HCT116 (cell line): ENCODE measurements at places on chromosomes 2 and 18. TPM values are rescaled to one million over a fixed set of nuclear protein-coding genes. Genes with fewer than 3 reads are reported as not detected.

DNA sequence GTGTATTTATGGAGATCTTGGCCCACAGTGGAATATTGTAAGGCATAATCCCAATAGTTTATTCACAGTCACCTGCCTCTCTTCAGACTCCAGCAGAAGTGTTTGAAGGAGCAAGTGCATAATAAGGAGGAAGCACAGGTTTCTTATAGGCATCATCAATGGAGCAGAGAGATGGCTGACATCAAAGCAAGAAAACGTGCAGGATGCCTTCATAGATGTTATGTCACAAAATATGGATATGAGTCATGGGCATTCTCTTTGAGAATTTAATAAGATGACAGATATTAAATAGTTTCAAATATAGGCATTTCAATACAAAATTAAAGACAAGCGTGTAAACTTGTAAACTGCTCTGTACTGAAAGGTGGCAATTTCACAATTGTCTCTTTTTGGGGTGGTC is 4.0 kb upstream of the RND3 start:
- H3K36me3 ChIP-seq: no peaks in the 10 kb centered on the region
- H3K27ac ChIP-seq: no peak overlapping the region
- no peak for DNase-seq
- H3K4me3 ChIP-seq: no peak overlapping the region
- no peaks in the 10 kb centered on the region for H3K4me1 ChIP-seq

DNA sequence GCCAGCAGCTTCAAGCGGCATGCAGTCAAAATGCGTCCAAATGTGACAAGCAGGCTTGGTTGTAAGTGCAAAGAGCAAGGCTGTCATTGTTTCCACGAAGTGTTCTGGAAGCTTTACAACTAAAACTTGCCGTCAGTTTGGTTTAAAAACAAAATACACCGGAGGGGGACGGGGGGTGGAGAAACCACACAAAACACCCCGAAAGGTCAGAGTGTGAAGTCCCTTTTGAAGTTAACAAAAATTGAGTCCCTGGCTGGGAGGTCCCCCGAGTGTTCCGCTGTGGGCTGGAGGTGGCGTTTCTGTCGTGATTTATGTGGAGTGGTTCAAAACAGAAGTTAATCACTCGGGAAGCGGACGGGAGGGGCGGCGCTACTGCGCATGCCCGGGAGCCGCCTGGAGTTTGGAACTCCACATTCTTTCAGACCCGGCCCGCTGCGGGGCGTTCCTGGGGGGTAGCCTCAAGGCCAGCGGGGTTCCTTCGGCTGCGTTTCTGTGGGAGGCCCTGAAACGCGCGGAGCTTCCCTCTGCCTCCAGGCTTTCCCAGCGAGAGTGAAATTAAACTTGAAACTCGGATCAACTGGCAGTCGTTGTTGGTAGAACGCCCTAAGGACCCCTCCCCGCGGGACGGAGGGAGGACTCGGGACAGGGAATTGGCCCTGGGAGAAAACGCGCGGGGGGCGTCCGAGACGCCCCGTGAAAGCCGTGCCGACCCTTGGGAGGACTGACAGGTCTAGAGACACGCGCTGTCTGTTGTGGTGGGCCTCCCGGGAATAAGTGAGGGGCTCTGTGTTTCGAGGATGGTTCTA is 1.4 kb downstream of the TGIF1 start:
- DNase-seq: no peak
- H3K36me3 ChIP-seq: peaks cover 38% of the 10 kb centered on the region
- peak overlapping the region; percentile 90 for H3K27ac ChIP-seq
- no peaks in the 10 kb centered on the region for H3K27me3 ChIP-seq

GRCh38 chr18:76450452-76451395 is 44.3 kb downstream of the ZNF516 start:
- H3K27ac ChIP-seq: no peak overlapping the region
- H3K4me1 ChIP-seq: 0 out of 2 replicates have a peak, but pooled peaks cover under 1% of the 10 kb centered on the region

Gene SLC40A1
- total RNA-seq: 1.5 TPM

- H3K4me3 ChIP-seq: no peak overlapping the region
- DNase-seq: no peak
- no peaks in the 10 kb centered on the region for H3K27me3 ChIP-seq
- H3K36me3 ChIP-seq: no peaks in the 10 kb centered on the region
- H3K4me1 ChIP-seq: no peaks in the 10 kb centered on the region
- H3K27ac ChIP-seq: no peak overlapping the region
Measured at GRCh38 chr2:3634596-3635121, 23.3 kb upstream of the ALLC start.

Gene TACR1
- not detected for total RNA-seq

DNA sequence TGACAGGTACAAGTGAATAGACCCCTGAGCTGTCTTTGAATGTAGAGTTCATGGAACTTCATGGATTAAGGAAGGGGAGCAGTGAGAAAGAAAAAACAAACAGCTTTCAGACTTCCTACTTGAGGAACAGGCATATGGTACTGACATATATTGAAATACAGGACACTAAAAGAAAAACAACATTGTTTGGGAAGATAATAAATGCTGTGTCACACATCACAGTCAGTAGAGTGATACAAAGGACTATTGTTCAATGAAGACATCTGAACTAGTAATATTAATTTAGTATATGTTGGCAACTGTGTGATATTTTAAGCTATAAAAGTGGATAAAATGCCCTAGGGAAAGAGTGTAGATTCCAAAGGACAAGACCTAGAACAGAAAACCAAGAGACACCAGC is 3.3 kb downstream of the DSC2 start:
- no peaks in the 10 kb centered on the region for H3K27me3 ChIP-seq
- no peaks in the 10 kb centered on the region for H3K36me3 ChIP-seq
- no peak for DNase-seq
- peaks cover 31% of the 10 kb centered on the region for H3K4me1 ChIP-seq
- H3K4me3 ChIP-seq: 0 out of 2 replicates have a peak overlapping the region, but pooled peaks have one; percentile 82

DNA sequence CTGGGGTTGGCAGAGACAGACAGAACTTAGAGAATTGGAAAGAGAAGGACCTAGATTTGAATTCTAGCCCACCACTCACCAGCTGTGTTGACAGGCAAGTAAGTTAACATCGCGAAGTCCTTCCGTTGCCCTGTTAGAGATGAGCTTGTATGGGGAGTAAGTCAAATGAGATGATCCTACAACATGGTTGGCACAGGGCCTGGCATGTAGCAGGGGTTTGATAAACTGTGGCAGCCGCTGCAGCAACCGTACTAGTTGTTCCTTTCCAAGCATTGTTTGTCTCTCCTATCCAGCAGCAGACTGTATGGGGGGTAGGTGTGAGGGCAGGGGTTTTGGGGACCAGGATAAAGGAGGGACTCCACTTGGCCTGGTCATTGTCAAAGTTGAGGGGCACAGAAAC is 16.0 kb downstream of the TET3 start:
- H3K27ac ChIP-seq: no peak overlapping the region
- H3K27me3 ChIP-seq: no peaks in the 10 kb centered on the region
- no peak for DNase-seq
- peaks cover 3% of the 10 kb centered on the region; the same call in 1 of the 2 replicates for H3K36me3 ChIP-seq

DNA sequence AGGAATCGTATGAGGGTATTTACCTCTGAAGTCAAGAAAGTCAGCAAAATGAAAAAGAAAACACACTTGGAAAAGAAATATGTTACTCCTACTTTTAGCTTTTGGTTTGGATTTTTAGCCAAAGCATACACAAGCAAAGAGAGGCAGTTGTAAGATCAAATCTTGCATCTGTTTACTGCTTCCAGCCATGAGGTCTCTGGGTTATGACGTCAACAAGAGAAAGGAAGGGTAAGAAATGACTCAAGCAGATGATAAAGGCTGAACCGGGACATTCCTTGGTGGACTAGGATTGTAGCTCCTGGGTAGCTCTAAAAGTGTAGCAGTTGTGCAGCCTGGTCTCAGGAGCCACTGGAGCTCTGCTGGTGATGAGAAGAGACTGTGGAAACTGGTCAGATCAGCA is 16.8 kb downstream of the CTNNA2 start:
- no peaks in the 10 kb centered on the region for H3K36me3 ChIP-seq
- no peak overlapping the region for H3K4me3 ChIP-seq
- DNase-seq: no peak
- H3K4me1 ChIP-seq: no peaks in the 10 kb centered on the region
- H3K27me3 ChIP-seq: no peaks in the 10 kb centered on the region

Gene FLACC1
- total RNA-seq: 0.74 TPM

Gene CIB4
- not detected for total RNA-seq

DNA sequence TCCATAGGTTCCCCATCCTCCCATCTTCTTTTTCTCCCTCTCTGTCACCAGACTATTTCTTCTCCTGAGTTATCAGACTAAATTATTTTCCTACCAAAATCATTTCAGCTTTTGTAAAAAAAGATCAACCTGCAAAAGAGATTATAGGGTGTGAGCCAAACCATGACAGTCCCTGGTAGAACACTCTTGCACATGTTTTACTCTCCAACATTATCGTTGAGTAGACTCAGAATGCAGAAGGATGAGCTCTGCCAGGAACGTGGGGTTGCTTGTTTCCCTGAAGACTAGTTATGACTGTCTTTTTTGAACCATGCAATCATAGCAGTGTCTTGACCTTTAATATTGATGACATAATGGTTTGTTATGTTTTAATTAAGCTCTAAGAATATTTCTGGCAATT is 360.1 kb upstream of the VWC2L start:
- no peaks in the 10 kb centered on the region for H3K27me3 ChIP-seq
- no peak for DNase-seq
- no peak overlapping the region for H3K27ac ChIP-seq
- no peaks in the 10 kb centered on the region for H3K4me1 ChIP-seq
- H3K36me3 ChIP-seq: no peaks in the 10 kb centered on the region
- no peak overlapping the region for H3K4me3 ChIP-seq

DNA sequence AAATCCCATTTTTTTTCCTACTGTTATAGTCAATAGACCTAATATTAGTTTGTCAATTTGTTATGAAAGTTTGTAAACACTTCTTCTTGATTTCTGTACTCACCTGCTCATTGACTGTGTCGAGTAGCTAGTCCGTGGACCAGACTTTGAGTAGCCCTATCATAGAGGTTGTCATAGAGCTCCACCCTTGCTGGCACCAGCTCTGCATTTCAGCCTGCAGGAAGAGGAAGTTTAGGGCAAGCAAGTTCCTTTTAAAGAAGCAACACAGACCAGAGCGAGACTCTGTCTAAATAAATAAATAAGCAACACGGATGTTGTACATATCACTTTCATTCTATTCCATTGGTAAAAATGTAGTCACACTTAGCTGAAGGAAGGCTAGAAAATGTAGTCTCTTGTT is 74.0 kb downstream of the MCFD2 start:
- no peak overlapping the region for H3K27ac ChIP-seq
- H3K36me3 ChIP-seq: no peaks in the 10 kb centered on the region
- no peak overlapping the region for H3K4me3 ChIP-seq
- peaks cover 6% of the 10 kb centered on the region for H3K4me1 ChIP-seq
- no peak for DNase-seq
- no peaks in the 10 kb centered on the region; the same call in 1 of the 2 replicates for H3K27me3 ChIP-seq

DNA sequence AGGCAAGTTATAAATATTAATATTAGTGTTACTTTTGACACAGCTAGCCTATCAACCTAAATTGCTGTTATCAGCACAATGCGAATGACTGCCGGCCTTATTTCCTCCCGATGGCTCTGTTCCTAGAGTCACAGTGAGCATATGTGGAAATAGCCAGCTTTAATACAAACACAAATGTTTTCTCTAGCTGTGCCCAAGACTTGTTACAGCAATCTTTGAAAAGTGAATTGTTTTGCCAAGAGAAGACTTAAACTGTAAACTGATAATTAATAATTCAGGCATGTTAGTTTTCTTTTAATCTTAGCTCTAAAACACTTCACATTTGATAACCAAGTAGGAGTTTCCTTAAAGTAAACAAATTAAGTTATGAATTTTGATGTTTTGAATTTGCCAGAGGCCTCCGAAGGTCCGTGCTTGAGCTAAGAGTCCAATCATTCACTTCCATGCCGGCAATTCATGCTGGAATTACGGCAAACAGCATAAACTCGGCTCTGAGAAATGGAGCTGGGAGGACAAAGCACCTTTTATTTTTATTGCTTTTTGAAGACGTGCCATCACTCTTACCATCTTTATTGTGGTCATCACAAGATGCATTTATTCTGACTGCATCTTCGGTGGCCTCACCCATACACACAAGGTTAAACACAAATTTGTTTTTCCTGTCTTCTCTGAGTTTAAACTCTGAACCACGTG is 184.5 kb upstream of the CWC22 start:
- H3K27ac ChIP-seq: no peak overlapping the region
- no peaks in the 10 kb centered on the region for H3K36me3 ChIP-seq
- H3K4me3 ChIP-seq: no peak overlapping the region
- no peaks in the 10 kb centered on the region for H3K4me1 ChIP-seq

DNA sequence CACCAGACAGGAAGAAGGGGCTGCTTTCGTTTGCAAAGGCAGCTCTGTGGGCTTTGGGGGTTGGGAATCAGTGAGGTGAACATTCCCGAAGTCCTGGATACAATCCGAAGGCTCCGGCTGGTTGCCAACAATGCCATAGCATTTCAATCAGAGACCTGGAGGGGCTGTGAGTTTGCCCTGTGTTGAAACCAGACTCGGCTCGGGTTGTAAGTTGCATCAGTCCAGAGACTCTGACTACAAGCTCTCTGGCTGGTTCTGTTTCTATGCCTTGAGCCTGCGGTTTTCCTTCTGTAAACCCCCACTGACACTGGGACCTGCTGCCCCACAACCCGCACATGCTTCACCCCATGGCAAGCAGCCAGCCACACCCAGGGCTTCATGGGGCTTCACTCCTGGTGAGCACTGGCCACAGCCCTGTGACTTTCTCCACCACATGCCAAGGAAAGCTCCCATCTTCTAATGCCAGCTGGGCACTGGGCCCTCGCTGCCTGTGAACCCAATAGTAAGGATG is 85.7 kb upstream of the ODC1 start:
- H3K4me1 ChIP-seq: no peaks in the 10 kb centered on the region
- H3K36me3 ChIP-seq: no peaks in the 10 kb centered on the region
- no peak for DNase-seq
- H3K27ac ChIP-seq: no peak overlapping the region
- no peaks in the 10 kb centered on the region for H3K27me3 ChIP-seq

GRCh38 chr2:72893594-72894319 is 6.5 kb downstream of the SPR start:
- no peak for DNase-seq
- no peak overlapping the region for H3K4me3 ChIP-seq
- H3K27ac ChIP-seq: no peak overlapping the region

Gene PPM1B
- 36.9 TPM for total RNA-seq

Gene ANKRD30BL
- not detected for total RNA-seq

Gene TUBB8B
- 0.57 TPM for total RNA-seq

GRCh38 chr2:120605231-120605935 is 130.3 kb upstream of the GLI2 start:
- no peaks in the 10 kb centered on the region for H3K27me3 ChIP-seq
- no peak for DNase-seq
- no peak overlapping the region for H3K27ac ChIP-seq
- H3K4me3 ChIP-seq: no peak overlapping the region
- no peaks in the 10 kb centered on the region for H3K36me3 ChIP-seq

Gene MAP3K19
- total RNA-seq: not detected

Gene SIX3
- 1.2 TPM for total RNA-seq

DNA sequence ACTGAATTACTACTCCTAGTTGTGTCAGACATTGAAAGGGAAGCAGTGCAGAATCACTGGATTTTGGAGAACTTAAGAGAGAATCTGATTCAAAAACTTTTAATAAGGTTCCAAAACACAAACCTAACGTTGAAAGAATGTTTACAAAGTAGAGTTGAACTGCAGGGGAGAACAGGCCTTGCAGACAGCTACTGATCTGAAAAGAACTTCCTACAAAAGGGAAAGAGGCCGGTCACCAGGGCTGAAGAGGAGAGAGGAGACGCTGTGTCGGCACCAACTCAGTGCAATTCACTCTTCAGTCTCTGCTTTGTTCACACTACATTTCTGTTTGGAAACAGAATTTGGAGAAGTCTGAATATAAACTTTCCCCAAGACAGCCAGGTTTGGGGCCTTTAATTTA is 124.0 kb downstream of the GAREM1 start:
- no peak overlapping the region for H3K4me3 ChIP-seq
- no peaks in the 10 kb centered on the region for H3K36me3 ChIP-seq
- H3K27me3 ChIP-seq: no peaks in the 10 kb centered on the region
- no peak overlapping the region for H3K27ac ChIP-seq
- no peak for DNase-seq
- H3K4me1 ChIP-seq: peaks cover 24% of the 10 kb centered on the region

Gene PRKAG3
- not detected for total RNA-seq
